ENCODE measurements at places on chromosomes 1 and 21. TPM values are rescaled to one million over a fixed set of nuclear protein-coding genes. Genes with fewer than 3 reads are reported as not detected.

- DNase-seq: no peak
Observed at GRCh38 chr1:246384616-246385015, 122.5 kb downstream of the SMYD3 start.

- no peak for DNase-seq
Observed at GRCh38 chr1:209720326-209720725, 15.7 kb downstream of the HSD11B1 start.

- no peak for DNase-seq
Observed at GRCh38 chr1:109243860-109244552, 5.3 kb upstream of the CELSR2 start.

DNA sequence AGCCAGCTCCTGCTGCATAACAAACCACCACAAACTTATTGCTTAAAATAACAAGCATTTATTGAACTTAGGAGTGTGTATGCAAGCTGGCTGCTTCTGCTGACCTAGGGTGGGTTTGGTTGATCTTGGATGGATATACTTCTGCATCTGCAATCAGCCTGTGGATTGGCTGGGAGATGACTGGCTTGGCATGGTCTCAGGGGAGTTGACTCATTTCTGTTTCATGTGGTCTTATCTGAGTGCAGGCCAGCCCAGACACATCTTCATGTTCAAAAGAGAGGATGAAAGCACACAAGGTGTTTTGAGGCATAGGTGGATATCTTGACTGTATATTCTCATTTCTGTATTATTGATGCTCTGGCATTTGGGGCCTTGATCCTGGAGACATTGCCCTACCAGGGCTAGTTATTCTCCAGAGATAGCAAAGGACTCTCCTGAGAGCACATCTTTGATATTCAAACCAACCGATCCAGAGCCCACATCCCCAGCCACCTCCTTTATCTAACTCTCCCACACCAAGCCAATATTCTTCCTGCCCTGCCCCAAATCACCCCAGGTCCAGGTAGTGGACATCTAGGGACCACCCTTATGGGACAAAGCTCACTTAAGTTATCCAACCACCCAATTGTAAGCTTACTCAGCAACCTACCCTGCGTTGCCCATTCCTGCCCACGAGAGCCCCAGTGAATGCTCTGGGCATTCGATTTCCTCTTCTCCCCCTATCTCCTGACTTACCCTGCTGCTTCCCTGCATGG is 350.8 kb downstream of the PTPRU start:
- DNase-seq: peak; percentile 45

DNA sequence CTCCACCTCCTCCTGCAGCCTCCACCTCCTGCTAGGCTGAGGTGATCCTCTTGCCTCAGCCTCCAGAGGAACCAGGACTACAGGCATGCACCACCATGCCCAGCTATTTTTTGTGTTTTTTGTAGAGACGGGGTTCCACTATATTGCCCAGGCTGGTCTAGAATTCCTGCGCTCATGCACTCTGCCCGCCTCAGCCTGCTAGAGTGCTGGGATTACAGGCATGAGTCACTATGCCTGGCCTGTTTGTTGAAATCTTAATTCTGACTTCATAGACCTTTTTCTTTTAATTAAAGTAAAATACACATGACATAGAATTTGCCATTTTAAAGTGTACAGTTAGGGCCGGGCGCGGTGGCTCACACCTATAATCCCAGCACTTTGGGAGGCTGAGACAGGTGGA is 42.7 kb downstream of the FAAP20 start:
- DNase-seq: no peak

- DNase-seq: peak; percentile 74
Observed at GRCh38 chr1:20074055-20074724, 4.2 kb downstream of the PLA2G5 start.

- no peak for DNase-seq
Observed at GRCh38 chr1:157819896-157820295, at the start of gene FCRL1. FCRL1 (minus strand) TSS chr1:157820120; CDS start chr1:157820037, 83 bp downstream.

Gene APOBEC4
- not detected for total RNA-seq

Gene PTPRC
- total RNA-seq: 0.86 TPM

Measured in GM23248 (cell line).